Stimulated activated naive CD4-positive, alpha-beta T cell (primary cell): ENCODE measurements at places on chromosomes 3 and 15.

- DNase-seq = no peak
Observed at GRCh38 chr15:88932271-88932874, 19.2 kb upstream of the MFGE8 start.

GRCh38 chr3:72338942-72339669 lies 509.1 kb downstream of the SHQ1 start:
- DNase-seq = no peak

GRCh38 chr3:88912294-88912877 lies 195.0 kb upstream of the EPHA3 start:
- no peak for DNase-seq

GRCh38 chr15:48425051-48425450 lies 93.8 kb downstream of the DUT start:
- no peak for DNase-seq

DNA sequence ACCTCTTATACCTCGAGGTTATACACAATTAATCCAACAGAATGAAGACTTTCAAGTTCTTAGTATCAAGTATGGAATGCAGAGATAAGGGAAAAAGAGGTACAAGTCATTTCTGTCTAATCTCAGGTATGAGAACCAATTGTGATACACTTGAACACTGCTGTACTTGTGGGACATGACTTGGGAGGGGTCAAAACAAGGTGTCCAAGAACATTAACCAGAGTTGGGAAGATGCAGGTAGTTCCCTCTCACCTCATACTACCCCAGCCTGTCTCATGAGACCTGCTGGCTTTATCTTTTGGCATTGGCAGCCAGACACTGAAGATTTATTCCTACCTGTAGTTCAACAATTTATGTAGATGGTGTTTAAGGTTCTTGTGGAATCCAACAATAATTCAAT lies 209.7 kb downstream of the NR1D2 start:
- DNase-seq = no peak

DNA sequence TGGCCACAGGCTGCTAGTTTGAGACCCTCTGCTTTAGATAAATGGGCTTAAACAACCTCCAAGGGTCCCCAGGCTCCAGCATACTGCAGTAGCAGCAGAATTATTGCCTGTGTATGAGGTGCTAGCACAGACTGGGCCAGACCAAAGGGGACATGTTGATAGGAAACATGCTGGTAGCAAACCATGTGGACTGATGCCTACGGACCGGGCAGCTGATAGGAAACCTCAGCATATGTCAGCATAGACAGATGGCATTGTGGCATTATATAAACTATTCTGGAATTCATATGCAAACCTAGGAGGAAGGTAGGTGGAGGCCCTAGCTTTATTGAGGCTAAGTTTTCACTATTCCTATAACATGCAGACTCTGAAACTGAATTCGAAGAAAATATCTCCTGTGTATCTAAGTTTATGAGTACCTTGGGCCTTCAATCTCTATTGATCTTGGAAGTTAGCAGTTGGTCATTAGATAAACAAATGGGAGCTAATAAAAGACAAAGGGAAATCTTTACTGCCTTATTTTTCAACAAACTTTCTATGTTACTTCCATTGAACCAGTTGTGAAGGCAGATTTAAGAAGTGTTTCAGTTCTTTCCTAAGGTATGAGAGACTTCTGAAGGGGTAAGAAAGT lies 1.7 kb upstream of the HGD start:
- no peak for DNase-seq

DNA sequence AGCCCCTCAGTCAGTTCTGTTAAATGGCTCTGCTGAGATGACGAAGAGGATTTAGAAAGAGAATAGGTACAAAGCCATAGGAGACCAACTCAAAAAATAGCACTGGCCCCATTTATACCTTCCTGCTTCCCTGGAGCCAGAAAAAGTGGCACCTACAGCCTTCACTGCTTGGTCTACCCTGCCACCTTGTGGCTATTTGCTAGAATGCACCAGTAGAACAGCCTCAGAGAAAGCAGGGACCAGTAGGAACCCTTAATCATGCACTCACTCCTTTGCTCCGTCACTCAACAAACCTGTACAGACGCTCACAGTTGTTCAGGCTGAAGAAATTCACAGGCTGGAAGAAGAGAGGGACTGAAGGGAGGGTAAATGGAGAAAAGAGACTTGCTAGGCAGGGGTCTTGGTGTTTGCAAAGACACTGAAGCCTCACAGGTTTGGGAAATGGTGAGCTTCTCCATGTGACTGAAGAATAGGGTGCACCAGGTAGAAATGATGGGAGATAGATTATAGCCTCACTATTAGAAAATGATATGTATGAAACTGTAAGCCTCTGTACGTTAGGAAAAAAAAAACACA lies 12.1 kb upstream of the RTP2 start:
- DNase-seq = peak; percentile 49

DNA sequence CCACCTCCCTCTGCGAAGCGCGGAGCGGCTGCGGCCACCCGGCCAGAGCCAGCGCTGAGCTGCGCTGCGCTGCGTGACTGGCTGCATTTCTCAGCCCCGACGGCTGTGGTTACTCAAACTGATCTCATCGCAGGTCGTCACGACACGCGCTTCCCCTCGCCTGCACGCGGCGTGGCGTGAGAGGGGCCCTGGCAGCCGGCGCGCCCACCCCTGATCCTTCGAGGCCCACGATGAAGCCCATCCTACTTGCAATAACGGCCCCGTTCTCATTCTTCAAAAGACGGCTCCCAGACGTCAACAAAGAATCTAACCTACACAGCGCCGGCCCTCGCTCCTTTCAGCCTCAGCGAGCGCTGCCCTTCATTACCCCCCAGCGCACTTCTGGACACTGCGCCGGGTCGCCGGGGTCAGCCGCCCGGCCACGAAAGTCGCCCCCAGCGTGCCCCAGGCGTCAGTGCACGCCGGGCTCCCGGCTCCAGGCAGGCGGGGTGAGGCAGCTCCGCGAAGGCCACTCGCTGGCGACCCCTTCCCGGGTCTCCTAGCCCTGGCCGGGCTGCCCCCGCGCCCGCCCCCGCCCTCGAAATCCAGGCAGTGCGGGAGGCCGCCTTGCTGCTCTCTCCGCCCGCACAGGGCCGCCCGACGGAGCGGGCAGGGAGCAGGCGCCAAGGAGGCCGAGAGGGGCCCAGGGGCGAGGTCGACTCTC lies 9.9 kb upstream of the LEKR1 start:
- no peak for DNase-seq

- DNase-seq = no peak
Observed at GRCh38 chr3:50124052-50124799, 30.9 kb upstream of the SEMA3F start.

- no peak for DNase-seq
Observed at GRCh38 chr3:73473181-73473897, 151.4 kb downstream of the PDZRN3 start.

GRCh38 chr3:53606793-53607192 lies 112.4 kb downstream of the CACNA1D start:
- no peak for DNase-seq

- DNase-seq = no peak
Observed at GRCh38 chr3:104066658-104067057, 1300.1 kb upstream of the ALCAM start.

DNA sequence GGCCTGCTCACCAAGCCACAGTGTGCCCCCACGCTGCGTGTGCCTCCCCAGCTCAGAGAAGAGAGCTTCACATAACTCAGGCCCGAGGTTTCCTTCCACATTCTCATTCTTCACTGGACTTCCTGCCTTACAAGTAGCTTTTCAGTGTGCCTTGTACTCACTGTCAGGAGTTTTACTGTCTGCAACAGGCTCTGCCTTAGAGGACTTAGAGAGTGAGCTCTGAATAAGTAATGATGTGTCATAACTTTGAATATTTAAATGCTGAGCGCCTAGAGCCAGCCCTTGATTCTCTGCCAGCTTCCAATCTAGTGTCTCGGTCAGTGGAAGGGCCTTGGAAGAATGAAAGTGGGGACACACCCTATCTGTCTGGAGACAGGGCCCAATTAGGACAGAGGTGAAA lies 41.8 kb downstream of the ITGB5 start:
- DNase-seq = no peak

DNA sequence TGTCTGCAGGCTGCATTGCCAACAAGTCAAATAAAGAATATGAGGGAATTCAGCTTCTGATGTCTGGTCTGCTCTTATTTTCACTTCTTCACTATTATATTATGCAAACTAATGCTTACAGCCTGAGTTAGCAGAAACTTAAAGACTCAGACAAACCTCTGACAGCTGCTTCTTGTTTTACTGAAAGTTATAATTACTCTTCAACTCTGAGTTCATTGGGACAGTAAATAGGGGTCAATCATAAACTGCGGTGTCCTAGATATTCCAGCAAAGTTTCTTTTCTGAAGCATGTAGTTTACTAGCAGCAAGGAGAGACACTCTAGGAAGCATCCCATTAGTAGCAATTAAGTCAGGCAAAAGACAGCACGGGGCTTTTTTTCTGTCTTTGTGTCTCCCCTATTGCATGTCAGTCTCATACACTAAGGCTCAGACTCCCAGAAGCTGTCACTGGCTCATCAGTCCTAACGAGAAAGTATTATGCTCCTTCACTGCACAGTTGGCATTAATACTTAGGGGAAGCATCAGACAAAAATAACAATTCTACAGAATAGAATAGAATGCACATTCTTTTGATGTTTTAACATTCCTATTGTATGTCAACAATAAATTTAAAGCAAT lies 1060.8 kb downstream of the ROBO1 start:
- DNase-seq = no peak

DNA sequence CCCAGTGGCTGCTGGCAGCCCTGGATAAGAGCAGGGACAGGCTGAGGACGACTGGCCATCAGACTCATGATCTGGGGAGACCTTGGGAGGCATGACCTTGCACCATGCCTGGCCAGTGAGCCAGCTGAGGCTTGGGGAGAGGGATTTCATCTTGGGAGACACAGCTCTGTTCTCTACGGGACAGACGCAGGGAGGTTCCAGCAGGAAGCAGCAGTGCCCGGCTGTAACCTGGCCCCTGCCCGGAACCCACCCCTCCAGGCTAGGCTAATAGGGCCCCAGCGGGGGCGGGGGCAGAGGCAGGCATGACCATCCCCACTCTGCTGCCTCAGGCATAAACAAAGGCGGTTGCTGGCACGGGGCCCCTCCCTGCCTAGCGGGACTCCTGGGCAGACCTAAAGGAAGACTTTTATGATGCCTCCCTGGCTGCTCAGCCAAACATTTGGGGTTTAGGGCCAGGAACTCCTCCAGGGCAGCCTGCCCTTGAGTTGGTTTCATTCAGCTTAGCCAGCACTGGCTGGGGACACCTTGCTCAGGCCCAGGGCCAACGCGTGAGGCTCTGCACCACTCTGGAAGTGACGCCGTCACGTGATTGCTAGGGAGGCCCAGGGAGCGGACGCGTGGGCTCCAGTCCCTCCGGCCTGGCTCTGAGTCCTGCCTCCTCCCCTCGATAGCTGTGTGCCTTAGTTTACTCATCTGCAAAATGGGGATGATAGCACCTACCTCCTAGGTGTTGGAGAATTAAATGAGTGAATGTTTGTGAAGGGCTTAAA lies 27.6 kb downstream of the HDAC11 start:
- no peak for DNase-seq

GRCh38 chr15:59699810-59700431 lies 10.8 kb upstream of the BNIP2 start:
- DNase-seq = no peak

DNA sequence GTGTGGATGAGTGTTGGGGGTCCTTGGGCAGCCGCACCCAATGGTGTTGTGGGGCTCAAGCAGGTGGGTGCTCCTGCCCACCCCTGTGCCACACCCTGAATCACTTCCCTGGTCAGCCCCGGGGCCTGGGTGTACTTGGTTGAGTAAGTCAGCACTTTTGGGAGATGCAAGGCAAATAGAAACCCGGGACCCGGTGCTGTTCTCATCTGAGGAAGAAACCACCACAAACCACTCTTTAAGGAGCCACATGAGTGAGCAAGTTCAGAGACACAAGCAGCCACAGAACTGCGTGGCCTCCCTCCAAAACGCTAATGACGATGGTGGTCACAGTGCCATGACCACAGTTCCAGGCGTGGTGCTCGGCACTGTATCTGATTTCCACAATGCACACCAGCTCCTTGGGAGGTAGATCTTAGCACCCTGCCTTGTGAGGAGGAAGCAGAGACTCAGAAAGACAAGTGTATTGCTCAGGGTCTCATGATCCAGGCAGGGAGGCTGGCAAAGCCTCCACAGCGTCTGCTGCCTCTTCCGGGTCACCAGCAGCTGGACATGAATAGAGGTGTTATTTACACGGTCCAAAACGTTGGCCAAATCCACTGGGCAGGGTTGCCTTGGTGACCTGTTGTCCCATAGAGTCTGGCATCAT lies 118.2 kb upstream of the ALDH1A3 start:
- DNase-seq = no peak

- no peak for DNase-seq
Observed at GRCh38 chr3:140303875-140304274, 368.9 kb downstream of the CLSTN2 start.

DNA sequence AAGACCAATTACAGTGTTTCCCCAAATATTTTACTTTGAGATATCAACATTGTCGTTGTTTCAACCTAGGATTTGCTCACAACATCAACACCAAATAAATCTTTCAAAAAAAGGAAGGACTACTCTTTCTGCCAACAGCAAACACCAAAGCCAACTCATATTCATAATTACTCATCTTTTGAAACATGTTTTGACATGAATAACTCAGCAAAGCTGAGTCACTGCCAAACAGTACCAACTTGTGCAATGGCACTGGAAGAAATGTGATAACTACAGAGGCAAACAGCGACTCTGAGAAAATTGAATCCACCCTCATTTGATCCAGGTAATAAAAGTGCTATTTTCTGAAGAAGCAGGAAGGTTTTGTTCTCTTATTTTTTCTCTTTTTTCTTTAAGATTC lies 67.2 kb downstream of the PEX5L start:
- DNase-seq = no peak

GRCh38 chr3:54033761-54034160 lies 88.6 kb upstream of the CACNA2D3 start:
- DNase-seq = no peak

DNA sequence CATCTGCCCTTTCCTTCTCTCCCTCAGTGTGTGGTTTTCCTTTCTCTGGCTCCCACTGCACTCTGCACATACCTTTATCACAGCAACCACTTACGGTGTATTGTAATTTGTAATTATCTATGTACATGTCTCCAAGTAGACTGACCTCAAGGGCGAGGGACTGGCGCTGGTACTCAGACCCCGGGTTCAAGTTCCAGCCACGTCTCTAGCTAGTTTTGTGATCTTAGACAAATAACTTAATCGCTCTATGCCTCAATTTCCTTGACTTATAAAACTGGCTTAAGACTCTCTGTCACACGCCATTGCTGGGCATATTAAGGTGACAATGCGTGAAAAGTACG lies 607 bp upstream of the SENP2 start:
- no peak for DNase-seq

- DNase-seq = no peak
Observed at GRCh38 chr15:33623010-33623409, 312.2 kb downstream of the RYR3 start.
